ENCODE measurements at places on chromosomes 12 and 14.

DNA sequence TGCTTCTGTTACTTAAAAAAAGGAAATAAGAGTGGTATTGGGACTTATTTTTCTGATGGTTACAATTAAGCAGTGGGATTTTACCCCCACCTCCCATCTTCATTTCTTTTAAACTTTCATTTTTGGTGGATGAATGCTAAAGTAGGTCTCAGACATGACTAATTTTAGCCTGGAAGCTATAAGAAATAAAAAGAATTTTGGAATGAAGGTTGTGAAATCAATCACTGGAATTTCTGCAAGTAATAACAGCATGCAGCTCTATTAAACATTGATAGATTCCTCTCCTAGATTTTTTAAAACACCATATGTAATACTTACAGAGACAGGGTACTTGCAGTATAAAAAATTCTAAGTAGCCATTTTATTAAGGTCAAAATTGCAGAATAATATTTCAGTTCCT lies 164.2 kb upstream of the CLEC14A start:
- DNase-seq = no peak

DNA sequence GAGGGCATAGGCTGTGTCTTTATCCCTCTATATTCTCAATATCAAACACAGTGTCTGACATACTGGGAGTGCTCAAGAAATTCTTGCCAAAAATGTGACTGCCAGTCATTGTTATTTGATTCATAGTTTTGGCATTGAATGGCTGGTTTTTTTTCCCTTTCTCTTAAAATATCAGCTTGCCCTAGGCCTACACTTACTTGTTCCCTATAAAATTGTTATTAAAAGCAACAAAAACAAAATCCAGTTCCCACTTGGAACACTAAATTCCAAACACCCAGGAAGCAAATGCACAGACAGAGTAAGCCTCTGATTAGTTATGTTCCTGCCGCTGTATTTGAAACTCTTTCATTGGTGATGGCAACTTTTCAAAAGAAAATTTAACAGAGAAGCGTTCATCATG lies 110.7 kb downstream of the WIF1 start:
- DNase-seq = no peak

DNA sequence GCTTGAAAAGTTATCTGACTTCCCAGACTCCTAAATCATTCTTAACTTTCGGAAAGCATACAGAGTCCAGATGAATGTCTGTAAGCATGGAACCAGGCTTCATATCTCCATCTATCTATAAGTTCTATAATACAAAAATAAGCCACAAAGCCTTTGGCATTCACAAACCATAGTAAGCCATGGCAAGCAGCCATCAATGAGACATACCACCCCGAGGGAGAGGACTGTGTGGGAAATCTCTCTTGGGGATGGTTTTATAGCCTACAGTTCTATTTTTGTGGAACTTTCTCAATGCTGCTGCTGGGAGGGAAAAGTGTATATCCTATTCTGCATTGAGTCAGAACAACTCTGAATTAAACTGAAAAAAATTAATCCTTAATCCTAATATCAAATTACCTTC lies 20.4 kb downstream of the EGLN3 start:
- no peak for DNase-seq

GRCh38 chr12:127479256-127479655 lies 787.7 kb upstream of the TMEM132C start:
- no peak for DNase-seq
